ENCODE measurements at places on chromosomes 11 and 22. TPM values are rescaled to one million over a fixed set of nuclear protein-coding genes. Genes with fewer than 3 reads are reported as not detected.

- no peak overlapping the region for H3K27ac ChIP-seq
- DNase-seq, result no peak
- H3K27me3 ChIP-seq, result no peaks in the 10 kb centered on the region
- peaks cover 11% of the 10 kb centered on the region for H3K4me1 ChIP-seq
Measured at GRCh38 chr11:84899134-84899533, 728.0 kb downstream of the DLG2 start.

GRCh38 chr11:33684003-33684706 lies 16.5 kb downstream of the C11orf91 start:
- no peaks in the 10 kb centered on the region for H3K27me3 ChIP-seq
- no peak overlapping the region for H3K4me3 ChIP-seq
- no peak for DNase-seq
- no peak overlapping the region for H3K27ac ChIP-seq

DNA sequence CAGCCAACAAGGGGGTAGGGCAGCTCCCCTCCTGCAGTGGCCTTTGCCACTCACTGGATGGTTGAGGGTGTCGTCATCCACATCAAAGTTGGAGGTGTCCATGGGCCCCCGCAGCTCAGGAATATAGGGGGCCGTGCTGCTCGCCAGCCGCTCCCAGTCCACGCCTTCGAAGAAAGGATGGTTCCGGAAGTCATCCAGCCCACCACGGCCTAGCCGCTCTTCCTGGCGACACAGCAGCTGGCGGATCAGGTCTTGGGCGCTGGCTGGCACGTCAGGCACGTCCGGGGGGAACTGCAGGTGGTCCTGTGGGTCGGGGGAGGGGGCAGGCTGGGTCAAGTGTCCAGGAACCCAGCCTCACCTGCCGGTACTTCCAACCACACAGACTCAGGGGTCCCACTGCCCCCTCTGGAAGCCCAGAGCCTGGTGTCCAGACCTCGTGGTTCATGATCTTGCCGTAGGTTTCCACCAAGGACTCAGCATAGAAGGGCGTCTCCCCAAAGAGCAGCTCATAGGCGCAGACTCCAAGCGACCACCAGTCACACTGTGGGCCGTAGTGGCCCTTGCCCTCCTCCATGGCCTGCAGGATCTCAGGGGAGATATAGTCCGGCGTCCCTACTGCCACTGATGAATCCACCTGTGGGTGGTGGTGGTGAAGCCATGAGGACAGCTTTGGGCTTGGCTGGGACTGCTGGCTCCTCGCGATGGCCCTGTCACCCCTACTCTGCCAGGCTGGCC lies 5.7 kb downstream of the CDC42BPG start:
- H3K36me3 ChIP-seq, result peaks cover 4% of the 10 kb centered on the region
- no peak for DNase-seq
- H3K27ac ChIP-seq, result no peak overlapping the region
- H3K4me3 ChIP-seq, result no peak overlapping the region
- peaks cover 4% of the 10 kb centered on the region for H3K4me1 ChIP-seq
- H3K27me3 ChIP-seq, result peaks cover 9% of the 10 kb centered on the region

DNA sequence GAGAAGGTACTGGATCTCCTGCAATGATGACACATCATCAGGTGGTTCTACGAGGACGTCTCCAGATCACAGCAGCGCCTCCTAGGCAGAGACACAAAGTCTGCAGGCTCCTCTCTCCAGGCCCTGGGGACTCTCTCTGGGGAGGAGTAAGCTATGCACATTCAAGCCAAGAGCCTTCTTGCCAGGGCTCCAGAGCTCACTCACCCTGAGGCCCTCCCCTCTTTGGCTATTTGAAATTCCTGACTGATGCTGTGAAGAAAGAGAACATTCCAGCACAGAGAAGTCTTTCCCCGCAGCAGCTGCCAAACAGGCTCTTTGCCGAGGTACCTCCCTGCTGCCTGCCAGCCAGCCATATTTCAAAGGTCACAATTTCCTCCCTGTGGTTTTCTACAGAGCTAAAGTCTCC lies 204.9 kb downstream of the CSNK2A3 start:
- H3K36me3 ChIP-seq, result no peaks in the 10 kb centered on the region
- no peak for DNase-seq
- H3K27ac ChIP-seq, result no peak overlapping the region
- no peaks in the 10 kb centered on the region for H3K27me3 ChIP-seq

DNA sequence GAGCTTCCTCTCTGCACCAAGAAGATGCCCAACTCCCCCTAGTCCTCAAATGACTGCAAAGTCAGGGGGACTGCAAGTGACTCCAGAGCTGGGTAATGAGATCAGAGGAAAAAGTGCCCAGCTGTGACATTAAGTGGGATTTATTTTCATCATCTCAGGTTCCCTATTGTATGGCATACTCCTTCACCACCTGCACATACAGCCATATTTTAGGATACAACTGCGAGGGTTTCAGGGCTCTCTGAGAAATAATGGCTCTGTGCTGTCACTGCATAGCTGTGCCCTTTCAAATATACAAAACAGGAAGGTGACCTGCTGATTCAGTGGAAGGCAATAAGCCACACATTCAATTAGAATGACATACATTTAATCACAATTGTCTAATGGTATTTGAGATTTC lies 45.6 kb upstream of the PLET1 start:
- H3K27me3 ChIP-seq, result peaks cover 1% of the 10 kb centered on the region
- DNase-seq, result no peak
- no peak overlapping the region for H3K4me3 ChIP-seq
- H3K27ac ChIP-seq, result no peak overlapping the region

- no peaks in the 10 kb centered on the region for H3K4me1 ChIP-seq
- DNase-seq, result no peak
- peaks cover 4% of the 10 kb centered on the region for H3K36me3 ChIP-seq
- no peak overlapping the region for H3K27ac ChIP-seq
Measured at GRCh38 chr11:10388101-10388500, 67.0 kb upstream of the AMPD3 start.

- no peaks in the 10 kb centered on the region for H3K36me3 ChIP-seq
- no peak overlapping the region for H3K27ac ChIP-seq
- no peak overlapping the region for H3K4me3 ChIP-seq
- no peak for DNase-seq
Measured at GRCh38 chr11:76578654-76579055, 91.9 kb downstream of the LRRC32 start.

- peaks cover 7% of the 10 kb centered on the region for H3K27me3 ChIP-seq
- peaks cover 8% of the 10 kb centered on the region for H3K4me1 ChIP-seq
- no peaks in the 10 kb centered on the region for H3K36me3 ChIP-seq
- DNase-seq, result no peak
- H3K27ac ChIP-seq, result no peak overlapping the region
Measured at GRCh38 chr22:19886605-19887255, 32.1 kb upstream of the GNB1L start.

- no peak for DNase-seq
- H3K27ac ChIP-seq, result no peak overlapping the region
- H3K27me3 ChIP-seq, result peaks cover 14% of the 10 kb centered on the region
- peaks cover 5% of the 10 kb centered on the region for H3K36me3 ChIP-seq
- H3K4me1 ChIP-seq, result peaks cover 32% of the 10 kb centered on the region
- H3K4me3 ChIP-seq, result no peak overlapping the region
Measured at GRCh38 chr11:116466191-116466590, 306.6 kb downstream of the BUD13 start.

- H3K4me3 ChIP-seq, result no peak overlapping the region
- no peaks in the 10 kb centered on the region for H3K27me3 ChIP-seq
- no peak for DNase-seq
Measured at GRCh38 chr11:57440744-57441414, 14.0 kb upstream of the SLC43A3 start.

GRCh38 chr11:70926543-70927201 lies 325.7 kb downstream of the SHANK2 start:
- peaks cover 10% of the 10 kb centered on the region for H3K36me3 ChIP-seq
- H3K4me1 ChIP-seq, result no peaks in the 10 kb centered on the region
- no peak for DNase-seq
- peaks cover 5% of the 10 kb centered on the region for H3K27me3 ChIP-seq
- no peak overlapping the region for H3K27ac ChIP-seq

GRCh38 chr11:120658071-120658423 lies 146.5 kb downstream of the GRIK4 start:
- H3K36me3 ChIP-seq, result no peaks in the 10 kb centered on the region
- H3K27me3 ChIP-seq, result peaks cover 5% of the 10 kb centered on the region
- H3K4me3 ChIP-seq, result no peak overlapping the region
- H3K4me1 ChIP-seq, result peaks cover 20% of the 10 kb centered on the region

OR51B5 gene
- not detected for total RNA-seq

SLC22A8 gene
- not detected for total RNA-seq

C22orf23 gene
- 0.64 TPM for total RNA-seq

DNA sequence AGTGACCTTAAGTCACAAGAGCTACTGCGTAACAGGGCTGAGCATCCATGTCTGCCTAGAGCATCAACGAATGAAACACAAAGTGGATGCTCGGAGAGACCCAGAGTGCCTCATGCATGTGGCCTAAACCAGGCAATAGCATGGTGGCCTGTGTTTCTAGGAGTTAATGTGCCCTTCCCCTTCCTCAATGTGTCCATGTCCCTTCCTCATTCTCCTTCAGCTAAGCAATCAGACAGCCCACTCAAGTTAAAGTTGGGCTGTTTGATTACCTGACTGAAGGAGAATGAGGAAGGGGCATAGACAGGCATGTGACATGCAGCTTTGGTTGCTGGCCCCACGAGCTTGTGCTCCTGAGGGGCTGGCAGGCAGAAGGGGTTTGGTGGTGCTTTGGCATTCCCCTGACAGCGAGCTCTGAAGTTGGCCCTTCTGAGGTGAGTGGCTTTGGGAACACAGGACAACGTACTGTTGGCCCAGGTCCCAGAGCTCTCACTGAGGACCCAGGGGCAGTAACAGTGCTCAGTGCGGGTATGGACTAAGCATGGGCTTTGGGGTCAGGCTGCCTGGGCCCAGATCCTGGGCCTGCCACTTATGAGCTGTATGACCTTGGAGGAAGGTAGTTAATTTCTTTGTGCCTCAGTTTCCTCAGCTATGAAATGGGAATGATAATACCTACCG lies 46.7 kb downstream of the IRAG1 start:
- H3K27me3 ChIP-seq, result no peaks in the 10 kb centered on the region
- H3K27ac ChIP-seq, result no peak overlapping the region
- no peak for DNase-seq
- H3K4me3 ChIP-seq, result no peak overlapping the region
- H3K4me1 ChIP-seq, result no peaks in the 10 kb centered on the region

GRCh38 chr11:94652735-94653284 lies 85.6 kb downstream of the PIWIL4 start:
- no peaks in the 10 kb centered on the region for H3K36me3 ChIP-seq
- no peak for DNase-seq

DNA sequence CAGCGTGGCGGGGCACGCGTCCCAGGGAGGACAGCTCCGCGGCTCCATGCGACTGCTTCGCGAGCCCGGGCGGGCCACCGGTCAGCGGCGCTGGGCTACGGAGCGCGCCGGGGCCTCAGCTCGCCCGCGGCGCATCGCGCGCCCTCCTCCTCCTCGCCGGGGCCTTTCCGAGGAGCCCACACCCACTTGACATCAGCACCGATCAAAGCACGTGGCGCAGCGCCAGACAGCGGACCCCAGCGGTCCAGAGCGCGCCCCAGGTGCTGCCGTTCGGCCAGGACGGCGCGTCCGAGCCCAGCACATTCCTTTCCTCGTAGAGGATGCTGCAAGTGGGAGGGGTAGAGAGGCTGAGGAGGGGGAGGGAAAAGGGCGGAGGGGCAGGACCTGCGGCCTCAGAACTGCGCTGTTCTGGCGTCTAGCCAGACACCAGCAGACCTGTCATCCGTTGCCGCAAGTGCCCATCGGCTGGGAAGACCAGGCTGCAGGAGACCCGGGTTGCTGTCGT lies 88.6 kb downstream of the PLEKHA7 start:
- H3K27ac ChIP-seq, result no peak overlapping the region
- H3K36me3 ChIP-seq, result peaks cover 4% of the 10 kb centered on the region

- DNase-seq, result no peak
- H3K27me3 ChIP-seq, result no peaks in the 10 kb centered on the region
Measured at GRCh38 chr11:9357041-9357440, 27.4 kb upstream of the IPO7 start.

- H3K27ac ChIP-seq, result no peak overlapping the region
- H3K4me1 ChIP-seq, result no peaks in the 10 kb centered on the region
- peaks cover 4% of the 10 kb centered on the region for H3K36me3 ChIP-seq
- H3K4me3 ChIP-seq, result no peak overlapping the region
- H3K27me3 ChIP-seq, result peaks cover 3% of the 10 kb centered on the region
Measured at GRCh38 chr11:47869544-47870393, 21.6 kb upstream of the NUP160 start.

- no peaks in the 10 kb centered on the region for H3K36me3 ChIP-seq
- DNase-seq, result no peak
- peaks cover 18% of the 10 kb centered on the region for H3K4me1 ChIP-seq
- H3K27me3 ChIP-seq, result peaks cover 5% of the 10 kb centered on the region
- no peak overlapping the region for H3K4me3 ChIP-seq
Measured at GRCh38 chr11:134652586-134653255, 240.7 kb upstream of the B3GAT1 start.

Data from glutamatergic neuron (in vitro differentiated cells).